ENCODE measurements at places on chromosomes 11 and 22.
A peak's percentile ranks its signal among the peaks of the same experiment; 100 is the strongest.

DNA sequence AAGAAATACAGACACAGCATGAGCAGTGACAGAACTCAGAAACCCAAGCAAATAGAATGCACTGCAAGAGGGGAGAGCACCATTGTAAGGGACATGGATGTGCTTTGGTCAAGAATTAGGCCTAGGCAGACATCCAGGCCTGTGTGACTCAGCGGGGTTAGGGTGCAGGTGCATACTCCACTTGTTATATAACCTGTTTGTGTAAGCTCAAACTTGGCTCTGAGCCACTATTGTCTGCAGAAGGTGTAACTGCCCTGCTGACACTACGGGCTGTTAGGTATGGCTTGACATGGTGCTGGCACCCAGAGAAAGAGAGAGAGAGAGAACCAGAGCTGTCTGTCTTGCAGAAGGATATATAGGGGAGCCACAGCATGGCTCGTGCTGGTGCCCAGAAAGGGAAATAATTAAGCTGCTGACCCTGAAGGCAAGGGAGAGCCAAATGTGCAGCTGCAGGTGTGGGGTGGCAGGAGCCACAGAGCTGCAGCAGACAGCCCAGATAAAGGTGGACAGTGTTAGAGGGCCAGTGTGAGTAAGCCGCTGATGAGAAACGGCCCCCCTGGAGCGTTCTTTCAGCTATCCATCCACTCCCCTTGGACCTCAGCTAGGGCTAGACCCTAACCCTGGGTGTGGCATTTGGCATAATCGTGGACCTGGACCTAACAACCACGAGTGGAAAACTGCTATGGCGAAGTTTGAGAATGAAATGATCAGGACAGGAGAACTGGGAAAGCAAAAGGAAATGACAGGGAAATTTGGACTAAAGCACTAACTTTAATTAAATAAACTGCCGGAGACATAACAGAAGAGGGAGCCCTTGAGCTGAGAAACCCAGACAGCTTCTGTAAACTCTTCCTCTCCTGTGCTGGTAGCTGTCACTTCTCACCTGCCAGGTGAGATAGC is 253.0 kb upstream of the CCDC179 start:
- DNase-seq = no peak

DNA sequence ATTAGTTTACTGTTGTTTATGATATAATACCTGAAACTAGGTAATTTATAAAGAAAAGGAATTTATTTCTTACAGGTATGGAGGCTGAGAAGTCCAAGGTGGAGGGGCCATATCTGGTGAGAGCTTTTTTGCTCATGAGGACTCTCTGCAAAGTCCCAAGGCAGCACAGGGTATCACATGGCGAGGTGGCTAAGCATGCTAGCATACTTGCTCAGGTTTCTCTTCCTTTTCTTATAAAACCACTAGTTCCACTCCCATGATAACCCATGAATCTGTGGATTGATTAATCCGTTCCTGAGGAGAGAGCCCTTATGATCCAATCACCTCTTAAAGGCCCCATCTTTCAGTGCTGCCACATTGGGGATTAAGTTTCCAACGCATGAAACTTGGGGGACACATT is 82.7 kb downstream of the PHF21A start:
- DNase-seq = no peak

- no peak for DNase-seq
Measured at GRCh38 chr11:35487532-35488078, 37.8 kb downstream of the PAMR1 start.

DNA sequence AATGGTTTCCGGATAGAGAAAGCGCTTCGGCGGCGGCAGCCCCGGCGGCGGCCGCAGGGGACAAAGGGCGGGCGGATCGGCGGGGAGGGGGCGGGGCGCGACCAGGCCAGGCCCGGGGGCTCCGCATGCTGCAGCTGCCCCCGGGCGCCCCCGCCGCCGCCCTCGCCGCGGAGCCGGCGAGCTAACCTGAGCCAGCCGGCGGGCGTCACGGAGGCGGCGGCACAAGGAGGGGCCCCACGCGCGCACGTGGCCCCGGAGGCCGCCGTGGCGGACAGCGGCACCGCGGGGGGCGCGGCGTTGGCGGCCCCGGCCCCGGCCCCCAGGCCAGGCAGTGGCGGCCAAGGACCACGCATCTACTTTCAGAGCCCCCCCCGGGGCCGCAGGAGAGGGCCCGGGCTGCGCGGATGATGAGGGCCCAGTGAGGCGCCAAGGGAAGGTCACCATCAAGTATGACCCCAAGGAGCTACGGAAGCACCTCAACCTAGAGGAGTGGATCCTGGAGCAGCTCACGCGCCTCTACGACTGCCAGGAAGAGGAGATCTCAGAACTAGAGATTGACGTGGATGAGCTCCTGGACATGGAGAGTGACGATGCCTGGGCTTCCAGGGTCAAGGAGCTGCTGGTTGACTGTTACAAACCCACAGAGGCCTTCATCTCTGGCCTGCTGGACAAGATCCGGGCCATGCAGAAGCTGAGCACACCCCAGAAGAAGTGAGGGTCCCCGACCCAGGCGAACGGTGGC is 15.7 kb downstream of the PIK3IP1 start:
- DNase-seq = no peak

DNA sequence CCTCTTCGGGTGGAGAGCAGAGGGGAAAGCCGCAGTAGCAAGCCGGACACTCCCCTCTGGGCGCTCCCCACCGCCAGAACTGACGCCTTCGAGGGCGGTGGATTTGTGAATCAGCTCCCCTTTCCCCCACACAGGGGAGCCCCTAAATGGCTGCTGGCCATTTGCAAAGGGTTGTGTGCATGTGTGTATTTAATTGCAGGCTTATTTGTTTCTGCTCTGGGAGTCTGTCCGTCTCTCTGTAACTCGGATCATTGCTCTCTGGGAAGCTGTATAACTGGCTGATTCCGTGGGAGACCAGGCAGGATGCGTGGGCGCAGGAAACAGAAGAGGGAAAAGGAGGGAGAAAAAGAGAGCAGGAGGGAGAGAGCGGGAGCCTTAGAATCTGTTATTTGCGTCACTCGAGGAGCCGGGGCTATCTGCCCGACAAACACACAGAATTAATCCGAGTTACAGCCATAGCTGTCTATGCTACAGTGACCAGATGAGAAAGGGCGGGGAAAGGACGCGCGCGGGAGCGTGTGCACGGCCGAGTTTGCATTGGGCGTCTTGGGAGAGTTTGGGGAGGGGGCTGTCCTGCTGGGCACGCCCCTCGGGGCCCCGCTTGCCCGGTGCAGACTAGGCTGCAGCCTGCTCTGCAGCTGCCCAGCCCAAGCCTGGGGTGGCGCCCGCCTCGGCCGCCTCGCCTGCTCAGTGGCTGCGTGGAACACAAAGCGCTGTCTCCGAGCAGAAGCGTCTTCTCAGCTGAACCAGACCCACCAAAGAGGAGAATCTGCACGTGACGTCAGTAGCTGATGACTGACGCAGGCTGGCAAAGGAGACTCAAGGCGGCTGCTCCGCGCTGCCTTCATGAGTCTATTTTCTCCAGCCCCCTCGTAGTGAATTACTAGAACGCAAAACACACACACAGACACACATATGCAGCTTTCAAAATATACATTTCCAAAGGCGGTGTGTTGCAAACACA is 105.3 kb upstream of the HSD17B12 start:
- no peak for DNase-seq

GRCh38 chr22:31106731-31107177 is 614 bp downstream of the SELENOM start:
- no peak for DNase-seq

DNA sequence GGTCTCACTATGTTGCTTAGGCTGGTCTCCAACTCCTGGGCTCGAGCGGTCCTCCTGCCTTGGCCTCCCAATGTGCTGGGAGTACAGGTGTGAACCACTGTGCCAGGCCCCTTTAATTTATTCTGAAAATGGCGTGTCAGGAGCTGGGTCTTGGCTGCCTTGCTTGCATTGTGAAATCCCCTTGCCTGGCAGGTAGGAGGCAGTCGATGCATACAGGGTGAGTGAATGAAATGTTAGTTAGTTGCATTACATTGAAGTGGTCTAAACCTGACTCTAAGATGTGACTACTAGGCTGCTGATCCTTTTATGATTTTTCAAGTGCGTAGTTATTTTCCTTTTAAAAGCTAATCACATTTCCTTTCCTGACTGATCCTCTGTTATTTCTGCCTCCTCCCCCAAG is 42.9 kb downstream of the PARVB start:
- no peak for DNase-seq

DNA sequence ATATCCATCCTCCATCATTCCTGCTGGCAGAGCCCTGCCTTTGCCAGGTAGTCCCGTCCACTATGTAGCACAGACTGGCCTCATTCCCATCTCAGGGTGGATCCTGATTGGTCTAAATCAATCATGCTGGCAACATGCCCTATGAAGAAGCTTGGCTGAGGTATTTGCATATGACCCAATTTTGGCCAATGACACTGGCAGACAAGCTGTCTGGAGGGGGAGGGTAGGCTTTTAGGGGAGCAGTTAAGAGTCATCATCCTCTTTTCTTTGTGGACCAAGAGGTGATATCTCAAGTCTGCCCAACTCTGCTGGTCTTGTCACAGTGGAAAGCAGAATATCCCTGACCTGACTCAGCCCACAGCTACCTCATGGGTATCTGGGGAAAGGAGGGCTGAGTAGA is 5.1 kb downstream of the CCDC89 start:
- no peak for DNase-seq

DNA sequence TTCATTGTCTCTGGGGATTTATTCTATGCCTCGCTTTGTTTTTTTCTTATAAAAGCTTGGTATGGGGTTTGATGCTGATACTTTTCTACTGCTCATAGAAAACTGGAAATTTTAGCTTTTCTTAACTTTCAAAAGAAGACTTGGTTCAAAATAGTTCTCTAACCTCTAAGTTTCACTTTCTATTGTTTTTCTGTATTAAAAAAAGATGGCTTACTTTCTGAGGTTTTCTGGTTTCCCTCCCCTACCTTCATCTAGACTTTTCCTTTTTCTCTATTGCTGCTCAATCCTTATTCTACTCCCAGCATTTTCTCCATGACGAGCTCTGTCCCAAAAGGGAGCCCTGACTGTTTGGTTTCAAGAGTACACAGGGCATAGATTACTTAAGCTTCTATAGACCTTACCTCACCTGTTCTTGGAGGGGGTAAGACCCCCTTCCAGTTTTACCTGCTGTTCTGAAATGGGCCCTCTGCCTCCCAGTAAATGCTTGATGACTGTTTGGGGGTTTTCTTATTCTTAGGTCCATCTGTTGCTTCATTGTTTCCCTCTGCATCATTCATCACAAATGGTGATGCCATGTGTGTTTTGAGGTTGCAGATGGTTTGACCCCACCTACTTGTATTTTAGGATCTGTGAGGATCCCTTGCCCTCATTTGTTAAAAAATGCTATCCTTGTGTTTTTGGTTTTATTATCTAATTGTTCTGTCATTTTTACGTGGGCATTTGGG is 29.5 kb downstream of the DNHD1 start:
- DNase-seq = peak; percentile 11

GRCh38 chr22:18906896-18907295 is 776 bp downstream of the DGCR6 start:
- DNase-seq = no peak

- no peak for DNase-seq
Measured at GRCh38 chr22:35742342-35743100, 24.8 kb downstream of the APOL5 start.

GRCh38 chr11:94725097-94725496 is 43.1 kb upstream of the AMOTL1 start:
- no peak for DNase-seq

DNA sequence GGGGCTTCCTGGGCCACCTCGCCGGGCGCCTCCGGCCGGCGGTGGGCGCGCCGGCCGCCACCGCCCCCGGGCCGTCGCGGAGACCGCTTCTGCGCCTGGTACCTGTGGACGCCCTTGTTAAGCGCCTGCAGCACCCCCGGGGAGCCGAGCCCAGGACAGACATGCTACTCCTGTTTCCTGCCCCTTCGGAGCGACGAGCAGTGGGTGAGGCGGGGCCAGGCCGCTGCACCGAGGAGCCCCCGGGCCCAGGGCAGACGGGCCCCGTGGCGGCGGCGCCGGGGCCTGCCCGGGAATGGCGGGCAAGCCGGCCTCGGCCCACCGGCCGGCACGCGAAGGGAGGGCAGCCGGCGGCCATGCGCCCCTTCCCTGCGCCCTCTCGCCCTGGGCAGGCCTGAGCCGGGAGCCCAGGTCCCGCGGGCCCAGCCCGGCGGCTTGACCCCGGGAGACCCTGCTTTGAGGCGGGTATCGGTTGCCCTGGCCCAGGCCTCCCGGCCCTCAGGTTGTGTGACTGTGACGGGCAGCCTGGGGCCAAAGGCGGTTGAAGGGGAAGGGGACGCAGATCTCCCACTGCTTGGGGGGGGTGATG is 789 bp upstream of the KDM2A start:
- DNase-seq = peak; percentile 66

DNA sequence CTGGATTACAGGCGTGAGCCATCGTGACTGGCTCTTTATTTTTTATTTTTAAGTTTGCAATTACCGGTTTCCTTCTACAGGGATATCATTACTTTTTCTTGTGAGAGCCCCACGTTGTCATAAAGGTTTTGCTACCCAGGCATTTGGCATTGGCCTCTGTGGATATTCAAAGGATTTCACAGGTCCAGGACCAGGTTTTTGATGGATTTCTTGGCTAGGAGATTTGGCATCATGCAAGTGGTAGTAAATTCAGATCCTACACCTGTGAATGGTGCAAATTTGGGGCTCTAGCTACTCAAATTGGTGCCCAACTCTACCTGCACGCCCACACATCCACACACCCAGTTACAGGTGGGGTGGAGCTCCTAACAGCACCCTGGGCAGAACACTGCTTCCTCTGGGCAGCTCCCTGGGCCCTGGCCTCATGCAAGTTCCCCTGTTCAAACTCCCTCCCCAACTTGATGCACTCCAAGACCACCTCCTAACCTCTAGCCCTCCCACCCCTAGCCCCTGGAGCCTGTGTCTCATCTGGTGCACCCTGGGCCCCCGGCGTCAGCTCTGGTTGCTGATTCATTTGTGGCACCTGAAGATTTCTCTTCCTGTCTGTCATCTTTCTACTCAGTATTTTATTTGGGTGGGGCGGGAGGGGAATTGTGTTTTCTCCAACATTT is 9.3 kb upstream of the MRGPRD start:
- DNase-seq = no peak

- no peak for DNase-seq
Measured at GRCh38 chr11:32216749-32217148, 125.9 kb downstream of the RCN1 start.

DNA sequence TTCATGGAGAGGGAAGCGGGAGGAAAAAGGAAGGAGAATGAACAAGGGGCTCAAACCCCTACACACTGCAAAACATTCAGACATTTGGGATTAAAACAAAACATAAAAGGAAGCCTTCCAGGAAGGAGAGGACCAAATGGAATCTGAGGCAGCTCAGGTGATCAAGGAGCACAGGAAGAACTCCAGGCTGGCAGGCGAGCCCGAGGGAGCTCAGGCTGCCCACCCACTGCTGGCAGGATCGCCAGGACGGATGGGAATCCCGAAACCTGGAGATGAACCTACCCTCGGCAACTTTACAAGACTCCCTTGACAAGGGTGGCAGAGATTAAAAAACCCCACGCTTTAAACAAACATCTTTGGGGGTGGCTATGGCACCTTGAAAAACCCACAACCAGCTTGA is 5.0 kb upstream of the PYGM start:
- no peak for DNase-seq

- no peak for DNase-seq
Measured at GRCh38 chr11:20042045-20042639, 118.1 kb downstream of the DBX1 start.
